Breast epithelium (tissue), 4 donors: ENCODE measurements at places on chromosomes 1 and 21. TPM values are rescaled to one million over a fixed set of nuclear protein-coding genes. Genes with fewer than 3 reads are reported as not detected.
A peak's percentile ranks its signal among the peaks of the same experiment; 100 is the strongest.

Gene RPL11
- 1,191 TPM for total RNA-seq

Gene DNAJB4
- total RNA-seq: 25.3 TPM

Gene BMP8B
- total RNA-seq: 0.48 TPM

Gene SH2D1B
- total RNA-seq: not detected

GRCh38 chr1:212238552-212238951, 46.7 kb upstream of the PPP2R5A start:
- DNase-seq: peak; percentile 55
- no peaks in the 10 kb centered on the region for H3K36me3 ChIP-seq
- H3K27me3 ChIP-seq: no peaks in the 10 kb centered on the region
- no peaks in the 10 kb centered on the region for H3K4me1 ChIP-seq
- H3K4me3 ChIP-seq: no peak overlapping the region

DNA sequence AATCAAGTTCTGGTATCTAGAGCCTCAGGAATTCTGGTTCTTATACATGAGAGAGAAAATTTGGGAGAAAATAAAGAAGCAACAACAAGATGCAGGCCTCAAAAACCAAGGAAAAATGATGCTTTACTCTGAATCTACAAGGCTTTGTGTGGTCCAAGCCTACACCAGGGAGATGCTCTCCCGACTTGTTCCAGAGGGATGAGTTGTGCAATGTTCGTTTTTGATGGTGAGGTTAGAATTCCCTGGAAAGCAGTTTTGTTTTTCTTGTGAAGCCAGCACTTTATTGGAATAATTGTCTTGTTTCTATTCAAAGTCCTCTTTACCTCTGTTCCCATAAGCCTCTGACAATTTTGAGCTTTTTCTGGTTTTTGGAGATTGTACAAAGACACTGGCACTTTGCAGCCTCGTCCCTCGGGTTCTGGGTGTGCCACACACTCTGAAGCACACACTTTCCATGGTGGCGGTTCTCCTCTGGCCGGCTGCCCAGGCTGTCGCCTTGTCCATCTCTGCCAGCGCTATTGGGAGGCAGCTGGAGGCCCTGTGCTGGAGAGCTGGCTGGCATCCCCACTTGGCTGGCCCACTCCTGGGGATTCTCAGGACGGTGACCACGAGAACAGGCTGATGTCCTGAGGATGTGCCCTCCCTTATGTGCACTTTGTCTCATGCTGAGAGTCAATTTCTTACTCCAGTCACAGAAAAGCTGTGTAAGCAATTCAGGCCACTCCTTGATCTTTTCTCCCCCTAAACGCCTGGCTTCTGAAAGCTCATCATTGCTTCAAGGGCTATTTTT, 70.2 kb downstream of the EDEM3 start:
- DNase-seq: no peak
- H3K27me3 ChIP-seq: no peaks in the 10 kb centered on the region
- H3K4me1 ChIP-seq: no peaks in the 10 kb centered on the region
- no peaks in the 10 kb centered on the region for H3K36me3 ChIP-seq

DNA sequence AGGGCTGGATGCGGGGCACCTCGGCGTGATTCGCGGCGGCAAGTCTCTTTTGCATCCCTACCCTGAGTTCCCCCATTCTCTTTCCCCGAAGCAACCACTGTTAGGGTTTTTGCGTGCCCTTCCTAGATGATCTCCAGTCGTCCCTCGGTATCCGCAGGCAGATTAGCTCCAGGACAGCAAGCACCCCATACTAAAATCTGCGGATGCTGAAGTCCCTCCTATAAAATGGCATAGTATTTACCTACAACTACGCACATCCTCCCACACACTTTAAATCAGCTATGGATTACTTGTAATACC, 22.8 kb upstream of the CFAP126 start:
- H3K4me1 ChIP-seq: no peaks in the 10 kb centered on the region
- DNase-seq: no peak

DNA sequence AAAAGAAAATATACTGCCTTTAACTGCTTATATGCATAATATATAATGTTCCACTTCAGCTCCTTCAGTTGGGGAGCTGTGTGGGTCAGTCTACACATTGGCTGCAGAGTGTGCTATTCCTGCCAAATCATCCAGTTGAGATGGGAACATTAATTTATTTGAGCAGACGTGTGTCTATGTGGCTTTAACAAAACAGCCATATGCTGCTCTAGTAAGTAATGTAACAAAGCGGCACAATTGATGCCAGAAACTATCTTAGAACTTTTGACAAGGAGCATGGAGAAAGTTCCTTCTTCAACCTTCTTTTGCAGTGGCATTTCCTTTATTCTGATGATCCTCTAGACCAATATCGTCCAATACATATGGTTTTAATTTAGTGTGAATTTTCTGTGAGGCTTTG, 285.9 kb upstream of the C1orf87 start:
- H3K27me3 ChIP-seq: no peaks in the 10 kb centered on the region
- DNase-seq: no peak
- no peaks in the 10 kb centered on the region for H3K4me1 ChIP-seq
- H3K4me3 ChIP-seq: no peak overlapping the region

GRCh38 chr1:67451356-67451755, 21.2 kb upstream of the SERBP1 start:
- no peak for DNase-seq
- H3K4me1 ChIP-seq: no peaks in the 10 kb centered on the region
- no peaks in the 10 kb centered on the region for H3K36me3 ChIP-seq
- no peaks in the 10 kb centered on the region for H3K27me3 ChIP-seq
- no peak overlapping the region for H3K4me3 ChIP-seq

GRCh38 chr1:174262349-174263241, 103.3 kb downstream of the RABGAP1L start:
- no peak for DNase-seq
- H3K4me3 ChIP-seq: no peak overlapping the region
- no peaks in the 10 kb centered on the region for H3K27me3 ChIP-seq
- H3K4me1 ChIP-seq: no peaks in the 10 kb centered on the region
- H3K27ac ChIP-seq: no peak overlapping the region
- H3K36me3 ChIP-seq: no peaks in the 10 kb centered on the region

GRCh38 chr1:10537082-10537766, 62.5 kb downstream of the PEX14 start:
- no peak for DNase-seq
- no peak overlapping the region for H3K4me3 ChIP-seq
- H3K27me3 ChIP-seq: no peaks in the 10 kb centered on the region
- no peaks in the 10 kb centered on the region for H3K36me3 ChIP-seq

GRCh38 chr21:25079053-25079452, 528.2 kb downstream of the MRPL39 start:
- H3K27ac ChIP-seq: no peak overlapping the region
- no peak for DNase-seq
- H3K36me3 ChIP-seq: no peaks in the 10 kb centered on the region
- H3K27me3 ChIP-seq: no peaks in the 10 kb centered on the region

GRCh38 chr1:180581635-180582039, 22.9 kb downstream of the OVAAL start:
- H3K4me1 ChIP-seq: no peaks in the 10 kb centered on the region
- no peak for DNase-seq

DNA sequence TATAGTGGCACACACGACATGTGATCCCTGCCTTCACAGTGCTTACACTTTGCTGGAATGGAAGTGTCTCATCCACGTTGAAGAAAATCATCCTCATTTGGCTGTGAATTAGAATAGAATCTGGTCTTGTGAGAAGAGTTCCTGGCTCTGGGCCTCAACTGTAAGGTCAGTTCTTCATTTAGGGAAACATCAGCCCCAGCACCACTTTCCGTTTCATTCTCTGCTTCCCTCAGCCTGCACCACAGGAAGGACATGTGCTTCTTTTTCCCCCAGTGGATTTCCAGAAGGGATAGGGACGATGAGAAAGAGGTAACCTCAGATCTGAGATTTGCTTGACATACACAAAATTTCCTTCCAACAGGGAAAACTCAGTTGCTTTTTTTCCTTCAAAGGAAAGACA, 3.7 kb upstream of the ALX3 start:
- H3K36me3 ChIP-seq: no peaks in the 10 kb centered on the region
- DNase-seq: no peak
- no peaks in the 10 kb centered on the region for H3K4me1 ChIP-seq
- H3K27ac ChIP-seq: no peak overlapping the region
- no peak overlapping the region for H3K4me3 ChIP-seq

DNA sequence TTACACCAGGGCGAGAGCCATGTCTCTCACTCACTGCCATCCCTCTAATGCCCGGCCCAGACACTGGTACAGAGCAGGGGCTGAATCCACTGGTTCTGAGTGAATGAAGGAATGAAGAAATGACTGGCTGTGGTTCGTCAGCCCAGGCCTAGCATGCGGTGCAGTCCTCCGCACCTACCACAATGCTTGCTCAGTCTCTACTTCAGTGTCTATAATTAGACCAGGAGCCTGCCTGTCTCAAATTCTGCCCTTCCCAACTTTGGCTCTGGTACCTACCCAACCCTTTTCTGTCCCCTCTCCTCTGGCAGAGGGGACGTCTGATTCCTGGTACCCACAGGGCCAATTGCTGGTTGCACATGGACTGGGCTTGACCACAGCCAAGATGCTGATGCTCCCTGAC, 118.2 kb upstream of the GRIK3 start:
- H3K4me3 ChIP-seq: no peak overlapping the region
- no peak for DNase-seq
- no peaks in the 10 kb centered on the region for H3K4me1 ChIP-seq
- no peaks in the 10 kb centered on the region for H3K36me3 ChIP-seq
- no peaks in the 10 kb centered on the region for H3K27me3 ChIP-seq

- no peaks in the 10 kb centered on the region for H3K36me3 ChIP-seq
- H3K27me3 ChIP-seq: no peaks in the 10 kb centered on the region
- H3K4me1 ChIP-seq: no peaks in the 10 kb centered on the region
- no peak for DNase-seq
- no peak overlapping the region for H3K4me3 ChIP-seq
- H3K27ac ChIP-seq: peak overlapping the region; percentile 48
These were observed 29.0 kb upstream of the KHDRBS1 start for GRCh38 chr1:31984419-31985347.

DNA sequence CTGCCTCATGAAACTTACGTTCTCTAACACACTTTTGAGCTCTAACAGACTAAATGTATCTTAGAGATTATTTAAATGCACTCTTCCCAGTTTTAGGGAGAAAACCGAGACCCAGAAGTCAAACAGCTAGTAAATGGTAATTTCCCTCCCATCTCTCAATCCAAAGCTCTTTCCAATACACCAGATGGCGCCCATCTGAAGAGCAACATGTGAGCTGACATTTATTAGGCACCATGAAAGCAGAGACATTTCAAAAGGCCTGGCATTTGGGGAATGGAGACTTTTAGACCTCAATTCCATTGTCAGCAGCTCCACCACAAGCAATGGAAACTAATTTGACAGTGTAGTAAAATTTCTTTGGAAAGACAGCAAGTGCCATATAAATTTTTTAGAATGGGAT, 191.4 kb downstream of the DAB1 start:
- no peaks in the 10 kb centered on the region for H3K4me1 ChIP-seq
- no peak overlapping the region for H3K4me3 ChIP-seq
- H3K27me3 ChIP-seq: no peaks in the 10 kb centered on the region
- H3K36me3 ChIP-seq: no peaks in the 10 kb centered on the region
- no peak overlapping the region for H3K27ac ChIP-seq
- DNase-seq: no peak

DNA sequence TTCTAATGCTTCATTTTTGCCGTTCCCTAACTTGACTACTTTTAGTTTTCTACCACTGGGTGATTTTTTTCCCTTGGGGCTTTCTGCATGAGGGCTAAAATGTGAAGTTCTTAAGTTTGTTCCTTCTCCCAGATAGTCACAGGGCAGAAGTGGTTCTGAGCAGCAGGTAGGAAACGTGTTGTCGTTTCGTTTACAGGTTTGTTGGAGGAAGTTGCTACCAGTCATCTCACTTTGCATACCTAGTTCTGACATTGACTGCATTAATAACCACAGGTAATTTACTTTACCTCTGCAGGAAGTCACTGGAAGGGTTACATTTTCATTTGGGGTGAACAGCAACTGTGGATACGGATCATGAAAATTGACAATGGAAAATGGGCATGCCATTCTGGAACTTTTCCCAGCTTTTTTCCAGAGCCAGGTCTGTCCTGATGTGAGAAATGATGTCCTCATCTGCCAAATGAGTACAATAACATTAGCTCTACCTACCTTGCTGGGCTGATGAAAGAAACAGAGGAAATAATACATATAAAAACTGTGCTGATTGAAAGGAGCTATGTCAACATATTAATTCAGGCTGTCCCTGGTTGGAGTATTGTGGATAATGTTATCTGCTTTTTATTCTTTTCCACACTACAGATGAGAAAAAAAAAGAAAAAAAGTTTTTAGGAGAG, 94.2 kb downstream of the DISC1 start:
- DNase-seq: no peak
- H3K4me1 ChIP-seq: no peaks in the 10 kb centered on the region
- no peaks in the 10 kb centered on the region for H3K36me3 ChIP-seq
- no peak overlapping the region for H3K4me3 ChIP-seq

DNA sequence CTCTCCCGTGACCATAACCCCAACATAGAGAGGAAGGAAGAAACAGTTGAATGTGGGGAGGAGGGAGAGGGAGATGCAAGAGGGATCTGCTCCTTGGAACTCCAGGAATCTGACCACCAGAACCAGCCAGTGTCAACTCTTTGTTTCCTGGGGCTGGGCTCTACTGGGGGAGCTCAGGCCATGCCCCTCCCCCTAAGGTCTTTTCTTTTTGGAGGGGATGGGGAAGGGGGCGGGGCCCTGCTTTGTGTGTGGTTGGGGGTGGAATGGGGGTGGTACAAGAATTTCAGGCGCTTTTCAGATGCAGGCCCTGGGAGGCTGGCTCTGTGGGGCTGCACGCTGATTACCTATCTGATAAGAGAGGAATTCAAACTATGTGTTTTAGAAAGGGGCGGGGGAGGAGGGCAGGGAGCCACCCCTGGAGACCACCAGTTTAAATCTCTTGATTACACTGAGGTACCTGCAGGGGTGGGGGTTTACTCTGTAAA, 8.3 kb downstream of the LIN28A start:
- no peaks in the 10 kb centered on the region for H3K36me3 ChIP-seq
- no peak overlapping the region for H3K27ac ChIP-seq
- no peaks in the 10 kb centered on the region for H3K27me3 ChIP-seq
- no peak for DNase-seq
- no peaks in the 10 kb centered on the region for H3K4me1 ChIP-seq
- no peak overlapping the region for H3K4me3 ChIP-seq
